ENCODE measurements at places on chromosomes 16 and 17.

DNA sequence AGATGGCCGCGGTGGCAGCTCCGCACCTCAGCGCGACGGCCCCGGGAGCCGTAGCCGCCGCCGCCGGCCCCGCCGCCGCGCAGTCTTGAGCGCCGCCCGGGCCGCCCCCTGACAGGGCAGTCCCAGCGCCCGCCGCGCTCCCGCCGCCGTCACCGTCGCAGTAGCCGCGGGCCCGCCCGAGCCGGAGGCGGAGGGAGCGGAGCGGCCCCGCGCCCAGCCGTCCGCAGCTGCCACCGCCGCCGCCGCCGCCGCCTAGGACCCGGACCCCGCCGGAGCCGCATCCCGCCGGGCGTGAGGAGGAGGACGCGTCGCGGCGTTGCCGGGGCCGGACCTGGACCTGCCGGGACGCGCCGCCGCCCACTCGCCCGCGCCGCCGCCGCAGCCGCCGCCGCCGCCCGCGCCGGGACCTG lies 218 bp downstream of the TNRC6C start:
- DNase-seq = peak; percentile 11

- DNase-seq = no peak
Measured at GRCh38 chr17:57806167-57806830, 43.5 kb downstream of the MRPS23 start.

DNA sequence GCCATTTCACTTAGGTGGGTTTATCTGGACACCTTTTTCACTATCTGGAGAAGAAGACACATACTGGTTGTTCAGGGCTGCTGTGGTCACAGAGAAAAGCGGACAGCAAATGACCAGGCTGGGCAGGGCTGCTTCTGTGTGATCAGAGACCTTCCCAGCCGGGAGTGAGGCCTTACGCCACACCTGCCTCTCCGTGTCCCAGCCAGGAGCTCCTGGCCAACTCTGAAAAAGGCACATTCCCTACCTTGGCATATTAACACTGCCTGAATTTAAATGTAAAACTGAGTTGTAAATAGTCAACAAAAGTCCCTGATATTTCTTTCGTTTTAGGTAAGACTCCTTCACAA lies 9.1 kb upstream of the SOST start:
- no peak for DNase-seq

- DNase-seq = no peak
Measured at GRCh38 chr16:74751658-74752057, 23.0 kb downstream of the FA2H start.

DNA sequence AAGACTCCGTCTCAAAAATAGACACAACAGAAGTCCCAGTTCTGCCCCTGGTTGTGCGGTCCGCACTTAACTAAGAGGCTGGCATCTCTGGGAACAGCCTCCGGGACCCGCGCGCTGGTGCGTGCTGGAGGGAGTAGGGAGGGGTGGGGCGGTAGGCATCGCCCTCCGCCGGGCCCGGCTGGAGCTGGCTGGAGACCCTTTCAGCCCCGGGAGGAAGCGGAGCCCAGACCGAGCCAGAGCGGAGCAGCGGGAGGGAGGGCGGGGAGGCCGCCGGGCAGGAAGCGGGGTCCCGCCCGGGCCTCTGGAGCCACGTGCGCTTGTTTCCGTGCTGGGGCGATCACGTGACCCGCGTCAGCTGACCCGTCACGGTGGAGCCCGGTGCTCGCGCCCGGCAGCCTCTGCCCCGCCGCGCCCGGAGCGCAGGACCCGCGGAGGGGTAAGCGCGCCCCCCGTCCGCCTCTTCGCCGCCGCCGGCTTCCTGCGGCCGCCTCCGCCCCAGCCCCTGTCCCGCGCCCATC lies at the start of gene WDR81:
WDR81 (plus strand) TSS at position 354 of the 518 bp plus-strand sequence. CDS start 256 bp downstream, outside the sequence.
- DNase-seq = peak; percentile 84

- no peak for DNase-seq
Measured at GRCh38 chr16:53478965-53479364, 24.0 kb downstream of the AKTIP start.

GRCh38 chr17:54280741-54281140 lies 458.0 kb downstream of the KIF2B start:
- no peak for DNase-seq

GRCh38 chr17:2064520-2064971 lies 9.6 kb downstream of the HIC1 start:
- DNase-seq = no peak

DNA sequence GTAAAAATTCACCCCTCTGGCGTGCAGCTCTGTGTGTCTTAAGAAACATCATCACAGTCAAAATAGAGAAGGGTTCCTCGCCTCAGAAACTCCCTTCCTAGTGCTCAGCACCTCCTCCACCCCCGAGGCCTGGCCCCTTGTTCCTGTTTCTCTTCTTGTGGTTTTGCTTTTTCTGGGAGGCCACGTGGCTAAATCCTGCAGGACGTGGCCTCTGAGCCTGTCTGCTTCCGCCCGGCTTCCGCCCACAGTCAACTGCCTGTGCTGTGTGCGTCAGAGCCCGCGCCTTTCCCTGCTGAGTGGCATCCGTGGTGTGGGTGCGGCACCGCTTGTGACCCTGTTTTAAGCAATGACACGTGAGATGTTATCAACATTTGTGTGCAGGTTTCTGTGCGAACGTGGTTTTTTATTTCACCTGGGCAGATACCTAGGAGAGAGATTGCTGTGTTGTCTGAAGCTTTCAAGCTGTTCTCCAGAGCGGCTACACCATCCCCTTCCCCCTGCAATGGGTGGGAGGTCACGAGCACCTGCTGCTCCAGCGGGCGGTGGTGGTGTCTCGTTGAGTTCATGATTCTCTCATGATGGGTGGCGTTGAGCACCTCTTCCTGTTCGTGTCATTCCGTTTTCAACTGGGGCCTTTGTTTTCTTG lies 21.7 kb downstream of the ACSF3 start:
- peak; percentile 99 for DNase-seq

DNA sequence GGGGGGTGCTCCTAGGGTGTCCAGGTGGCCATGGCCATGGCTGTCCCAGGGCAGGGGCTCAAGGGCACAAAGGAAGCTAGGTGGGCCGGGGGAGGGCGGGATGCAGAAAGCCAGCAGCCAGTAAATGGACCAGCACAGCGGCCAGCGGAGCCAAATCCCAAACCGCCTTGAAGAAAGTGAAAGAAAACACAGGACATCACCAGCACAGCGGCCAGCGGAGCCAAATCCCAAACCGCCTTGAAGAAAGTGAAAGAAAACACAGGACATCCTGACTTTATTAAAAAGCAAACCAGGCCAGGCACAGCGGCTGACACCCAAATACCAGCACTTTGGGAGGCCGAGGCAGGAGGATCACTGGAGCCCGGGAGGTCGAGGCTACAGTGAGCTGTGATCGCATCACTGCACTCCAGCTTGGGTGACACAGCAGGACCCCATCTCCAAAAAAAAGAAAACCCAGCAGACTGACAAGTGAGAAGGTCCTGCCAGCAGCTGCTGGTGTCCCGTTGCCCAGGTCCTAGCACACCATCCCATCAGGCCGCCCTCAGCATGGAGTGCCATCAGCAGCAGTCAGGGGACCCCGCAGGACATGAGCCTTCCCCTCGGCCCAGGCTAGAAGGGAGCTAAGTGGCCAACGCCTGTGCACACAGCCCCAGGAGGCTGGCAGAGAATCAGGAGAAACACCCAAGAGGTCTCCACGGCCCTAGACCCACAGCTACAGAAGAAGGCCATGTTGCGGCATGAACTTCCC lies 17.0 kb downstream of the SLC38A10 start:
- DNase-seq = no peak

DNA sequence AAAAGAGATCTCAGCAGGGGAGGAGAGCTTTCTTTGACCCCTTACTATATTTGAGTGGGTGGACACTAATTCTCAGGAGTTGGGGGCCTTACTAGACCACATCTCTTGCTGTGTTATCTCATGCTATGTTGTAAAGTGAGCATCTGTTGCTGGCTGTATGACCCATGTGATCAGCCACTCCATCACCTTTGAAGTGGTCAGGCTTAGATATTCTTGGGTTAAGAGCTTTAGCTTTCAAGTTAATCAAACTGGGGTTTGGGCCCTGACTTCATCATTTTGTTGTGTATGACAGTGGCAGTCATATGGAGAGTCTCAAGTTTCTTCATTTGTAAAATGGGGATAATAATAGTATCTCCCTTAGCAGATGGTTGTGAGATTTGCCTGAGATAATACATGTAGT lies 201.1 kb downstream of the FTO start:
- DNase-seq = no peak

GRCh38 chr17:245611-246010 lies 64.2 kb upstream of the DOC2B start:
- no peak for DNase-seq

- peak; percentile 79 for DNase-seq
Measured at GRCh38 chr16:29877266-29877961, 14.4 kb upstream of the CDIPT start.

- DNase-seq = no peak
Measured at GRCh38 chr16:17431968-17432625, 38.7 kb downstream of the XYLT1 start.

DNA sequence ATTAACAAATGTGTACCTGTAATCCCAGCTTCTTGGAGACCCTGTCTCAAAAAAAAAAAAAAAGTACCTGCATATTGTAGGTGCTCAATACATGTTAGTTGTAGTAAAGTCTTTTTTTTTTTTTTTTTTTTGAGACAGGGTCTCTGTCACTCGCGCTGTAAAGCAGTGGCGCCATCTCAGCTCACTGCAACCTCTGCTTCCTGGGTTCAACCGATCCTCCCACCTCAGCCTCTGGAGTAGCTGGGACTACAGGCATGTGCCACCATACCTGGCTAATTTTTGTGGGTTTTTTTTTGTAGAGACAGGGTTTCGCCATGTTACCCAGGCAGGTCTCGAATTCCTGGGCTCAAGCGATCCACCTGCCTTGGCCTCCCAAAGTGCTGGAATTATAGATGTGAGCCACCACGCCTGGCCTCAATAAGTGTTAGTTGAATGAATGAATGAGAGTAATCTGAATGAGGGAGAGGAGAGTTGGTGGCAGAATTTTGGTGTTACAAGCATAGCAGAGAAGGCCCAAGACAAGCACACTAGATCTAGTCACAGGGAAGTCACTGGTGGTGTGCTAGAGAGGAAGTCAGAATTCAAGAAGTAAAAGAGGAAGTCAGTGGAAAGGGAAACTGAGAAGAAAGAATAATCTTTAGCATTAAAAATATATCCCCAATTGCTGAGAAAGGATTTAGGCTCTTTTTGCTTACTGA lies 9.4 kb upstream of the MYL4 start:
- DNase-seq = peak; percentile 81

- DNase-seq = no peak
Measured at GRCh38 chr16:3317315-3317999, 12.2 kb downstream of the ZNF75A start.

- DNase-seq = no peak
Measured at GRCh38 chr16:64657316-64658011, 464.4 kb downstream of the CDH11 start.

DNA sequence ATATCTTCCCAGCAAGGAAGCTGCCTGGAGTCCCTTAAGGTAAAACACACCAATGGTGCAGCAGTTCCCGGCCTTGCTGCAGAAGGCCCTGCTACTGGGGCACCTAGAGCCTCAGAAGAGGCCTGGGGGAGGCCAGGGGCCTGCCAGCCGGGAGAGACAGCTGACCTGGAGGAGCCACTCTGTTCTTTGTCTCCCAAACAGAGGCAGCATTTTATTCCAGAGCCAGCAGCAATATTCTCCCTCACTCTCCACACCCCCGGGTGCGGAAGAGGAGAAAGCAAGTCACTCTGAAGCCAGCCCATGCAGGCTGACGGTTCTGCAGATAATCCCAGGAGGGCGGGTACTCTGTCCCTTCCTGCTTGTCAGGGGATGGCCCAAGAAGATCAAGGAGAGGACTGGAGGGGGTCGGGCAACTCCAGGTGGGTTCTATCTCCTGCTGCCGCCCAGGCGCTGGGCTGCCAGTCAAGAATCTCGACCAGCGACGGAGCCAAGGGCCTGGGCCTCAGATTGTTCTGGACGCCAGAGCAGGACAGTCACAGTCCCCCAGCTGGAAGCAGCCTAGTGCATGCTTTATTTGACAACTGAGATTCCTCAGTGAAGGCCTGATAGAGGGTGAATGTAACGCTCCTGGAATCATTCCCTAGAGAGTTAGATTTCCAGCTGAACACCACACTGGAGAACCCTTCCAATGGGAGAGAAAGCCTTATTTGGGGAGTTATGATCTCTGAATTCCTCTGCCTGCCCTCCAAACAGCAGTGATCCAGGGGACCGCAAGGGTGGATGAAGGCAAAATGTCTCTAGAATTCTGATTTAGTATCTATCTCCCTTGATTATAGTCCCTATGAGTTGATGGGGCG lies 1.1 kb upstream of the KIFC3 start:
- DNase-seq = no peak

DNA sequence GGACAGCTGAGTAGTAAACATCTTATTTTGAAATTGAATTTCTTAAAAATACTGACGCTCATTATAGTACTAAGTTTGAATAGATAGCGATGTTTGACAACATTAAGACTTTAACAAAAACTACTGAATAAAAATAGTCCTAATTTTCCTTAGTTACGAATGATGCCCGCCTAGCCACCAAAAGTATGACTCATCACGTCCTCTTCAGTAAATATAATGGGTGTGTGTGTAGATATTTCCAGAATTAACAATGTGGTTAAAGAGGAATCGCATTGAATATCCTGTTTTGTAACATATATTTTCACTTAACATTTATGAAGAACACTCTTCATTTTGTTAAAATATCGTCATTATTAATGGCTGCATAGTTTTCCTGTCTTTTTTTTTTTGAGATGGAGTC lies 187.6 kb downstream of the MYO1D start:
- no peak for DNase-seq

DNA sequence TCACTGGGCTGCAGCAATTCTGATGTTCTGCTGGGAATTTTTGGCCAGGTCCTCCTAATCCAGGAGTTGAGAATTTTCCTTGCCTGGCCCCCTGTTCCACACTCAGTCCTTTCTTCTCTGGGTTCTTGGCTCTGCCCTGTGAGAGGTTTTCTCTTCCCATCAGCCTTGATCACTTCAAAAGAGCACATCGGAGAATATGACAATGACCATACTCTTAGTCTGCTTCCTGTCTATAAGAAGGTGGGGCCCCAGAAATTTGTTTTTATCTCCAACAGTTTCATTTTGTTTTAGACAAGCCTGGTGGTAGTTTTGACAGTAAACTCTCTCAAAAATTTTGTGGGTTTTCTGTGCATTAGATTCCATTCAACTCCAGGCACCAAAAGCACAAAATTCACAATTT lies 70.7 kb downstream of the C17orf67 start:
- DNase-seq = no peak

DNA sequence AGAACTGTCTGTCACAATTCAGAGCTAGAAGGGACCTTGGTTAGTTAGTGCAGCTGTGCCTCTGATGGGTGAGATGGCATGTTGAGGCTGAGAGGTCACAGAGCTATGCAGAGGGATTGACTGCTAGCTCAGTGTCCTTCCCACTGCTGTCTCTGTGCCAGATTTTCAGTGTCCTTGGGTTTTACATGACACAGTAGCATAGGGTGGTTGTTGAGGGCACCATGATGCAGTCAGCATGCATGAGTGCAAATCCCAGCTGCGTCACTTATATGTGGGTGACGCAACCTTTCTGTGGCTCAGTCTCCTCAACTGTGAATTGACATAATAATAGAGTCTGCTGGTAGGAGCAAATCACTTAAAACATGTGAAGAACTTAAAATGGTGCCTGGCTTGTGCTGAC lies 2.7 kb downstream of the MT1A start:
- peak; percentile 45 for DNase-seq

GRCh38 chr17:80871341-80871740 lies 120.3 kb upstream of the CHMP6 start:
- peak; percentile 69 for DNase-seq

GRCh38 chr16:51433599-51433998 lies 282.5 kb upstream of the SALL1 start:
- no peak for DNase-seq
